ENCODE measurements at places on chromosomes 6 and 20.

DNA sequence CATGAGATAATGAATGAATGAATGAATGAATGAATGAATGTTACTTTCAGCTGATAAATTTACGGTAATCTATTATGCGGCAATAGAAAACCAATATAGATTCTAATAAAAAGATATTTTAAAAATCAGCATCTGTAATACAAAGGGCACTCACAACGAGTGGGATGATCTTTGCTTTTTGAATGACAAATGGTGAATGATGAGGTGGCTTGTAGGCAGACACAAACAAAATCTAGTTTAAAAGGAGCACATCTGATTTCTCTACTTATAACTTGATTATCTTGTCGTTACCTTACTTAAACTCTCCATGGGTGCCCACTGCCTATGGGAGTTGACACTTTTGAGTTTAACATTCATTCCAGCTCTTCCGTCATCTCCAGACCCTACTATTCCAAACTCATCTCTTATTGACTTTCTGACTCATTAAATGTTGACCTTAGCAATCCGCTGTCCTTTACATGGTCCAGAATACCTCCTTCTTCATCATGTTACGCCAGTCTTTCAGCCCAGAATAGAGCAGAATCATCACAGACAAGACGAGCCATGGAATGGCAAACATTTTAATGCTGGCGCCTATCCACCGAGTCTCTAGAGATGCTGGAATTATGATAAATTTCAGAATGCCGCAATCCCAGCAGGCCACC lies 41.3 kb downstream of the NHLRC1 start:
- no peak for DNase-seq

- DNase-seq = no peak
These were observed 14.0 kb downstream of the APMAP start for GRCh38 chr20:24978513-24978912.

DNA sequence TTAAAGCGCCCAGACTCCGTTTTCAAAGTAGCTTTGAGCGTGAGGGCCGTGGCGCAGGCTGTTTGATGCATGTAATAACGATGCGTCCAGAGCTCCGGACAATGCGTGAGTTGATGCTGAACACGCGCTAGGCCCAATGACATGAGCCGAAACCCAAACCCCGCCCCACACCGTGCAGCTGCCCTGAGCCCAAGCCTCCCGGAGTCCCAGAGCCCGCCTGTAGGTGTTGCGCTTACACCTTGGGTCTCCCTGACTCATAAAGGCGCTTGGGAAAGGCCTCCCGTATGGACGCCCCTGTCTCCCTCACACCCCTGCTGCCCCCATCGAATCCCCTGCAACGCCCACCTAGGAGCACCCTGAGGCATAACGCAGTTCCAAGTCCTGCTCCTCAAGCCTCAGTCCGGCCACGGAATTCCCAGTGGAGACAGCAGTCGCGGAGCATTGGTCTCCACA lies 87.6 kb downstream of the ERMARD start:
- no peak for DNase-seq

GRCh38 chr20:15399781-15400180 lies 1062.4 kb upstream of the FLRT3 start:
- DNase-seq = no peak

DNA sequence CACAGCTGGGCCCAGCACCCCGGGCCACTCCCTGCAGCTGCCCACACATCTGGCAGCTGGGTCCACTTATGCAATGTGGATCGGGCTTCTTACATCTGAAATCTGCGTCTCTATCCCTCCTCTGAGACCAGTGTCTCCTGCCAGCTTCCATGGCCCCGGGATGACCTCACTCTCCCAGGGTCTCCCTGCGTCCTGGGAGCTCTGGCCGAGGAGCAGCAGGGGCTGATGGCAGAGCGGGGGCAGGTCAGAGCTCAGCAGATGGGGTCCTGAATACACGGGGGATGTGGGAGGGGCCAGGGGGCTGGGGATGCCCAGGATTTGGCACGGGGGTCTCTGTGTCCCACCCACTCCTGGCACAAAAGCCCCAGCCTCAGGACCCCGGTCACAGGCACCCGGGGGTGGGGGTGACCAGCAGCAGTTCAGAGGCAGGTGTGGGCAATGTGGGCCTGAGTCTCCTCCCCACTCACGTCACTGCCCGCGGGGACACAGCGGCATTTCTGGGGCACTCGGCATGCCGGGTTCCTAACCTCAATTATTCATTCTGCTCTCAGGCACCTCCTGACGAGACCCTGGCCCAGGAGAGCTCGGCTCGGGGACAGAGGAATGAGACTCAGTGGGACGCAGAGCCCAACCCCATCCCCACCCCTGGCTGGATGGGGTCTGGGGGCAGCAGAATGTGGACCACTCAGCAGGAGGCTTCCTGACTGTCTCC lies 16.4 kb downstream of the CHRNA4 start:
- no peak for DNase-seq

DNA sequence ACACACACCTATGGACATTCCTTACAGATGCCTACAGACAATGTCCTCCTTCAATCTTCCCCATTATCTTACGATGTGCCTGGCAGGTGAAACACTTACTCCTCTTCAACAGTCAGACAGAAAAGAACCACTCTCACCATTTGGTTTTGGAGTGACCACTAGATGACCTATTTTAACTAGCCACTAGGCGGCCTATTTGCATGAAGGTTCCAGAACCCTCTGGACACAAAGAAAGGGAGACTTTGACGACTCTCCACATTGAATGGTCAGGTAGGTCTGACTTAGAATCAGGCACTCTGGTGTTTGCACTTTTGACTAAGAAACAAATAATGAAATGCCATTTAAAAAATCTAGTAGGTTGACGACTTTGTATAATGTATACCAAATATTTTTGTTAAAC lies 42.0 kb downstream of the PNLDC1 start:
- no peak for DNase-seq

DNA sequence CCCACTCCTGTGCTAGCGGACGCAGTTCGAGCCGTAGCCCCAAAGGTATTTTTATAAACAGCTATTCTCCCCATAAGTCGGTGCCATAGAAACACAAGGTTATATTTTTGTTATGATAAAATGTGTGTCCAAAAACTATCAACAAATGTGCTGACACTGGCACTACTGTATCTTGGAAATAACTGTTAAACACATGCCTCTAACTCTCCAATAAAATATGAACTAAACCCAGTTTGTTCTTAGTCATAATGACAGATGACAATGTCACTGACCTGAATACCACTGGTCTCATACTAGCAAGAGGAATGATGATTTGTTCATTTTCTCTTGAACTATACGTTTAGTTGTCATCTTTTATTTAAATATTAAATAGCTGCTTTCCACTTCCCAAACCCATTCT lies 51.4 kb upstream of the NUP153 start:
- DNase-seq = no peak

GRCh38 chr6:16472349-16473069 lies 234.1 kb downstream of the GMPR start:
- no peak for DNase-seq

All from stimulated activated CD8-positive, alpha-beta memory T cell treated with anti-CD3 and anti-CD28 coated beads, Interleukin-2, amount 100 ng/mL, for 1 hour (primary cell).